RCC 7860 (cell line): ENCODE measurements at places on chromosomes 4 and X.

DNA sequence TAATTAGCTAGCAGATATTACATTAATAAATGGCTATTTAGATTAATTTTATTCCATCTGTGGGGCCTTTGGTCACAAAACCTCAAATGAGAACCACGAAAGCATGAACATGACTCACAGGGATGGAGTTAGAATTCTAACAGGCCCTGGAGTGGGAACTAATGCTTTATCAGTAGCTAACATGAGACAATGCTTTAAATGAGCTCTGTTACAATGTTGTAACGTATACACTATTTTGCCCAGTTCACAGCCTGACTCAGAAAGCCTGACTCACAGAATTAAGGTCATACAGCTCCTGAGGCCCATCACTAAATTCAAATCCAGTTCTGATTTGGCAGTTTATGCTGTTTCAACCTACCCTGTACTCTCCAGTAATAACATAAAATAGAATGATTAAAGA lies 23.2 kb downstream of the VEGFC start:
- peak; percentile 90 for DNase-seq

DNA sequence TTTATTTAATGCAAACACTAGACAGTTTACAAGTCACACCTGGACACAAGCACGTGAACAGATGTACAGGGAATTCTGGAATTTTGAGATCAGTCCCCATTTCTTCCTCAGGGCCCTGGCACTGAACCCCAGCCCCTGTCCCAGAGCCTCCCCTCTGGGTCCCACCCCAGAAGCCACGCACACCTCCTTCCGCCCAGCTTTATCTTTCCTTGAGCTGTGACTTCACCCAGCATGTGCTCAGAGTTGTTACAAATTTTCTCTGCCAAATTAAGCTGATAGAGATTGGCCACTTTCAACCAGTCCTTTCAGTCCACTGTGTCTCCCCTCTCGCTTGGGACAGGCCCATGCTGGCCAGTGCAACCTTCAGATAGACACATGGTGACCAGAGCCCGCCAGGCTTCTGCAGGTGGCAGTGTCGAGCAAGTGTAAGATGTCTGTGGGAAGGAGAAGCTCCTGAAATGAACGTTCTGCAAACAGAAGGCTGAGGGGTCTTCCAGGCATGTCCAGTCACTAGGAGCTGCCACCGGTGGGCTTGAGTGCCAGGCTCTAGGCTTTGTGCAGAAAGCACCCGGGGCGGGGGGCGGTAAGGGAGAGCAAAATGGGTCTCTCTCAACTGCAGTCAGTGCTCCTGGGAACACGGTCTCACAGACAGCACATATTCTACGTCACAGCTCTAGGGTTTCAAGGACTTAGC lies 73.3 kb downstream of the MTMR1 start:
- no peak for DNase-seq

- DNase-seq: no peak
Measured at GRCh38 chr4:187550256-187550950, 445.2 kb upstream of the ZFP42 start.

GRCh38 chrX:3442691-3443090 lies 96.2 kb upstream of the MXRA5 start:
- DNase-seq: no peak

GRCh38 chr4:120871173-120871572 lies 51.4 kb downstream of the PRDM5 start:
- DNase-seq: no peak
